Vagina (tissue), 2 donors: ENCODE measurements at places on chromosomes 3 and 15.

DNA sequence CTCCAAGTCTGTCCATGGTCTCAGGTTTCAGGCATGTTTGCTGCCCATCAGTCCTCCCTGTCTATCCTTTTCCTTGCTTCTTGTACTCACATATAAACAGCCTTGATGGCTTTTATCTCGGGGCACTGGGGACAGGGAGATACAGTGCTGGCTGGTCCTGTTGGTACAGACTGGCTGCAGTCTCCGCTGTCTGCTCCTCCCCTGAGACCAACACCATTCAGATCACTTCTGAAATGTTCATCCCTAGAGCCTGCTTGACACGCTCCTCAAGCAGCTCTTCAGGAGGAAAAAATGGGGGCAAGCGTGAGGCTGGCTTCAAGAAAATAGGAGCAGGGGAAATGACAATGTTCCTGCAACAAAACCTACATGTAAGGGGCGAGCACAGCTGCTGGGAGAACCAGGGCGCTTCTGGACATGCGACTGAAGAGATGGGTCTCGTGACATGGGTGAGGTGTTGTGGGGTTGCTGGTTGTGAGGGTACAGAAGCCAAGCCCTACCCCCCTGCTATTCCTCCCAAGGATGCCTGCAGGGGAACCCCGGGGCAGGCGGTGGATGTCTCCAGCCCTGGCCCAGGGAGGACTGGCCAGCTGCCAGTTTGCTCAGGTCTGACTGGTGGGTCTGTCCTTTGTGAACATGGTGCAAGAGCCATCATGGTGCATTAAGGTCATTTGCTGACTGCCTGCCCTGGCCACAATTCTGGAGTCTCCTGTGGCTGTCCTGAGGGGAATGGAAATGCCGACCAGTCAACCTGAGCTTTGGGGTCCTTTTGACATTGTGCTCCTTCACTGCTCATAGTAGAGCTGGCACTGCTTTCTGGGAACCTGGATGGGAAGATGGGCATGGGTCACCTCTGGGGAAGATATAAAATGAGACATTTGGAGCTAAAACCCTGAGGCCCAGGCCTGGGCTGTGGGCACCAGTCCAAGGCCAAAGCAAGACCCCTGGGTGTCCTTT, 40.1 kb downstream of the KY start:
- peak; percentile 92 for DNase-seq

GRCh38 chr15:28880680-28881079, 5.1 kb upstream of the APBA2 start:
- DNase-seq, result no peak

DNA sequence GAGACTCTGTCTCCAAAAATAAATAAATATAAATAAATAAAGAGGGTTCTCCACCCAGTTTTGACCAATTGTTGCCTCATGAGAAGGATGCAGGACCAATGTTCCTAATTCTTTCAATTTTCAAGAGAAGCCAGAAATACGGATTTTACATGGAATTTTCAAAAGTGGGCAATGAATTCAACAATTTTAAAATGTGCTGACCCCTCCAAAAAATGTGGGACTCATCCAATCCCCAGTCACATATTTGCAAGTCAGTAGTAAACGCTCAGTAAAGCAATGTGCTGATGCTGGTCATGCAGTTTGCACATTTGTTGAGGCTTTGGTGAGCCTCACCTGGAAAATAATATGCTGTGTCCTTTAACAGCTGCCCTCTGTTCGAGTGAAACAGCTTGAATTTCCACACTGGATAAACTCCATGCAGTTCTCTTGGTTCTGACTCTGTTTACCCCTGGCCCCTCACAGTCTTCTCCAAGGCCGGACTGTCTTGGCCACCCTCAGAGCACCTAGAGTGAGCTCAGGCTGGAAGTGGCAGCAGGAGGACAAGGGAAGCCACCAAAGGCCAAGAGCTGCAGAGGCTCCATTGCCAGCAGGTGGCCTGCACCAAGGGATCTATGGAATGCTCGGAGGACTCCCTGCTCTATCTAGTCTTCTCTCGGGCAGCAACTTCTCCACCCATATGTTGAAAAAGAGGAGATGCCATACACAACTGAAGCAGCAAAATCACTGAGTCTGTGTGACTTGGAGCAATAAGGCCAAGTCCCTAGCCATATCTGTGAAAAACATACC, 246.8 kb downstream of the UACA start:
- no peak for DNase-seq

- no peak for DNase-seq
Measured at GRCh38 chr15:22806664-22807063, 20.2 kb downstream of the NIPA1 start.

- no peak for DNase-seq
Measured at GRCh38 chr3:132405188-132405587, 12.1 kb upstream of the DNAJC13 start.

- DNase-seq, result no peak
Measured at GRCh38 chr3:14093831-14094230, 30.8 kb downstream of the CHCHD4 start.

DNA sequence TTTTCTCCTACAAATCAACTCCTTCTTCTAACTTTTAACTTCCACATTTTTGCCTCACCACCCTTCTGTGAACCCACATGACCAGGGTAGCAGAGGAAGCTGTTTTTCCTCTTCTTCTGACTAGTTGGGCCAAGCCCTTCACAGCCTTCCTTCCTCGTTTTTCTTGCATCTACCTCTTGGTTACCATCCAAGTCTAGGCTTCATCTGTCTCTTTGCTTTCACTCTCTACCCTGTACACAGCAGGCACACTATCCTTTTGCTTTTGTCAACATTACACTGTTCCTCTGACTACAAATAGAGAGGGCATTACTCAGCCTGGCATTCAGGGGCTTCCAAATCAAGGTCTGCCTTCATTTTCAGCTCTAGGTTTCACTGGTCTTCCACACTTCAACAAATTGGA, 22.0 kb downstream of the SLC9A9 start:
- no peak for DNase-seq

DNA sequence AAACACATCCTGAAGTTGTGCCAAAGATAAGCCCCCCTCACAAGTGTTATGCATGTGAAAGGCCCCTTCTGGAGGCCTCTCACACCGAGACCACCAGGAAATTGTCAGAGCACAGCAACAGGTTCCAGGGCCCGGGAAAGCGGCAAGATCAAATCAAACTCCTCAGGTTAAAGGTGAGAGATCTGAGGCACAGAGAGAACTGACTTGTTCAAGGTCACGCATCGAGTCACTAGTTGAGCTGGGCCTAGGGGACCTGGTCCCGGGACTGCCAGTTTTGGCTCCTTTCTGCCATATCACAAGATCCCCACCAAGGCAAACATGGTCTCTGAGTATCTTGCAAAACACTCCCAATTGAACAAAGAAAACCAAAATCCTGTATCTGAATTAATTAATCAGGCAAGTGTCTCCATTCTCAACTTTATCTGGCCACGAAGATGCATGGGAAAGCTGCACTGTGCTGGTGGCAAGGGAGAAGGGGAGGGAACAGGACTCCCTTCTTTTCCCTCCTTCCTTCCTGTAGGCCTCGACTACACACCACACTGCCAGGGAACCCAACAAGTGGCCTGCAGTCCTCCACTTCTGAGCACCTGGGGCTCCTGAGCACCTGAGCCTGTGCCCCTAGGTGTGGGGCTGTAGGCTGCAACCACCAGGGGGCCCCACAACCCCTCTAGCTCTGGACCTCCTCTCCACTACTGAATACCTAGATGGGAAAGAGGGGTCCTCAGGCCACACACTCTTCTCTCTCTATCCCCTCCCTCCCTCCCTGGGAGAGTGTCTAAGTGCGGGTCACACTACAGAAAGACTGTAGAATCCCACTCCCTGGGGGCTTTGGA, 37.3 kb downstream of the ANP32A start:
- peak; percentile 72 for DNase-seq

DNA sequence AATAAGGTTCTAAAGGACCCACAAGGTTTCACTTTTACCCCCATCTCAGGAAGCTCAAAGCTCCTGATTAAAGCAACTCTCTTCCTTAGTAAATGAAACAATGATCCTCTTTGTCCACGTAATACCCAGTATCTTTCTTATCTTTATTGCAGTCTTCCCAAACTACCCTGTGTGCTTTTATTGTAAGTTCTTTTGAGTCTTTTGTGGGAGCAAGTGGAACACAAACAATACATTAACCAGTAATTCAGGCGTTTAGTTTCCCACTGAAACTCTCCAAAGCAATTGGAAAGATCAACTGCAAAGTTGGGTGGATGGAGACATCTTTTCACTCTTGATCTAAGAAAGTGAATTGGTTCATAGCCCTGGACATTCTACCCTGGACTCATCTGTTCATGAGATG, 240.0 kb downstream of the ZNF621 start:
- no peak for DNase-seq

DNA sequence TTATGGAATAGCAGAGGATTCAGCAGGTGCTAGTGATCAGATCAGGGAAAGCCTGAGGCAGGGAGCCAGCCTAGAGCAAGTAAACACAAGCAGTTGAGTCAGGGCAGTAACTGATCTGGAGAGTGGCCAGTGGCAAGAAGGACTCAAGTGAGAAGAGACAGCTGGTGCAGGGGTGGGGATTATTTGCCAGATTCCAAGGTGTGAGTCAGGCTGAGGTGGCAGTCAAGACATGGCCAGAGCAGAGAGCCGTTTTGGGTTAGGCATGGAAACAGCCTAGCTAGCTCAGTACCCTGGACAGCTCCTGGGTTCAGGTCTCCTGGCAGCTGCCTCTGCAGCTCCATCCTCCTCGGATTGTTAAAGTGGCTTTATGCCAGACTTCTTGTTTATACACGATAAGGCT, 281.9 kb upstream of the ONECUT1 start:
- DNase-seq, result no peak

DNA sequence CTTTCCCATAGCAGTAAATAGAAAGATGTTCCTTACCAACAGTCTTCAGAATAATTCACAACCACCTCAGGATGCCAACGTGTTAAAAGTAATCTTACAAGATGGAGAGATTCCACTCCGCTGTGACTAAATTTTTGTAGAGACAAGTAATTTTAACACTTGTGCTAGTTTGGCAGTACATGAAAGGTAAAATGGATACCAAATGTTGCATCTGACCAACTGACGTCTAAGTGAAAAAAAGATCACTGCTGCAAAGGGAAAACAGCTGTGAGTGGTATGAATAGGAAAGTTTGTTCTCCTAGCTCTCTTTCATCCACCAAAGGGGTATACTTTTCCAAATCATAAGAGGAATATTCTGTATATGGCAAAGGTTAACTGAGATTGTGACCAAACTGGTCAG, 2.6 kb downstream of the SPG21 start:
- DNase-seq, result no peak

- DNase-seq, result no peak
Measured at GRCh38 chr3:17742880-17743657, 638 bp upstream of the TBC1D5 start.

DNA sequence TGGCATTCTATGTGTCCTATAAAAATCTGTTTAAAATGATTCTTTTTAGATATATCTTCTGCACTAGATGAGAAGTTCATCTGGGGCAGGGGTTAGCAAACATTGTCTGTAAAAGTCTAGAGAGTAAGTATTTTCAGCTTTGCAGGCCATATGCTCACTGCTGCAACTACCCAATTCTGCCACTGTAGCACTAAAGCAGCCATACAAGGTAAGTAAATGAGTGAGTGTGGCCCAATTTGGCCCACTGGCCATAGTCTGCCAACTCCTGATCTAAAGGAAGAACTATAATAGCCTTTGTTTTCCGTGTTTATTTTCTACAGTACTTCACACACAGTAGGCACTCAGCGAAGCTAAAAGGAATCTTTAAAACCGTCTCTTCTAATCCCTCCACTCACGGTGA, 42.3 kb downstream of the DLG1 start:
- no peak for DNase-seq

DNA sequence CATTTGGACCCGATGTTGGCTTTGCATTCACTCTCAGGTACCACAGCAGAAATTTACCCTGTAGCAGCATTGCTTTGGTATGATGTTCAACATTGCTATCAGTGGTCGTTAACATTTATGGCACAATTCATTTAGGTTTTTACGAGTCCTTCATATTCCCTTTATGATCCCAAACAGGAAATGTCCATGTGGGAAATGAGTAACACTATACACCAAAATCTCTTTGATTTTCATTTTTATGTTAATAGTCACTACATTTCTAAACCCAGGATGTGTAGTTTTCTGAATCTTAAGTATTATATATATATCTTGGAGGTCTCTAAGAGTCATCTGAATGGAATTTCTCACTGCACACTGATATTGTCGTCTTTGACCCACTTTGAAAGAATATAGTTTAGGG, 78.5 kb upstream of the RBMS3 start:
- no peak for DNase-seq

GRCh38 chr3:118754406-118755252, 280.0 kb downstream of the IGSF11 start:
- no peak for DNase-seq

DNA sequence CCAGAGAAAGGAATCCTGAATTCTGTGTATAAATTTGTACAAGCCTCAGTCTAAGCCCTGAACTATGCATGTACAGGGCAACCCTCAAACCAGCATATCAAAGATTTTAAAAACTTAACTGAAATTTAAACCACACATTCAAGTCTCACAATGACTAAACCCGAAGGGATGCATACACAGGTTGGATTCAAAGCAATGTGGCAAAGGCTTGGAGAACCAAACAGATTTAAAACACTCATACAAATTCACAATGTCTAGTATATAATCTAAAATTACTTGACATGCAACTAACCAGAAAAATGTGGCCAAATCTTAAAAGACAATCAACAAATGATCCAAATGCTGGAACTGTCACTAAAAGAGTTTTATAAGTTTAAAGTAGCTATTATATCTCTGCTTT, 36.4 kb downstream of the CEP152 start:
- no peak for DNase-seq

GRCh38 chr3:15591928-15592327, 9.4 kb downstream of the HACL1 start:
- no peak for DNase-seq

- DNase-seq, result no peak
Measured at GRCh38 chr15:52076889-52077781, 35.4 kb downstream of the BCL2L10 start.

GRCh38 chr3:130992344-130992743, 34.3 kb downstream of the ASTE1 start:
- DNase-seq, result no peak

- DNase-seq, result no peak
Measured at GRCh38 chr15:40511472-40512133, 40.8 kb downstream of the CHST14 start.

DNA sequence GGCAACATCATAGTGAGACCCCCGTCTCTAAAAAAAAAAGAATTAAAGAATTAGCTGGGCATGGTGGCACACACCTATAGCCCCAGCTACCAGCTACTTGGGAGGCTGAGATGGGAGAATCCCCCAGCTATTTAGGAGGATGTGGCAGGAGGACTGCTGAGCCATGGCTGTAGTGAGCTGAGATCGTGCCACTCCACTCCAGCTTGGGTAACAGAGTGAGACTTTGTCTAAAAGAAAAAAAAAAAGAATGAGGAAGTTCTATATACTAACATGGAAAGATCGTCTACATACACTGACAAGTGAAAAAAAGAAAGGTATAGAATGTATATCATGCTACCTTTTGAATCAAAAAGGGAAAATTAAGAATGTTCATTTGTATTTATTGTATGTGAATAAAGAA, 83.9 kb upstream of the CDAN1 start:
- no peak for DNase-seq
